ENCODE measurements at places on chromosomes 2 and 18. TPM values are rescaled to one million over a fixed set of nuclear protein-coding genes. Genes with fewer than 3 reads are reported as not detected.

RTN4 gene
- total RNA-seq = 463 TPM

SERPINB11 gene
- total RNA-seq = not detected

TGFA gene
- not detected for total RNA-seq

CD302 gene
- total RNA-seq = 27.7 TPM

DNA sequence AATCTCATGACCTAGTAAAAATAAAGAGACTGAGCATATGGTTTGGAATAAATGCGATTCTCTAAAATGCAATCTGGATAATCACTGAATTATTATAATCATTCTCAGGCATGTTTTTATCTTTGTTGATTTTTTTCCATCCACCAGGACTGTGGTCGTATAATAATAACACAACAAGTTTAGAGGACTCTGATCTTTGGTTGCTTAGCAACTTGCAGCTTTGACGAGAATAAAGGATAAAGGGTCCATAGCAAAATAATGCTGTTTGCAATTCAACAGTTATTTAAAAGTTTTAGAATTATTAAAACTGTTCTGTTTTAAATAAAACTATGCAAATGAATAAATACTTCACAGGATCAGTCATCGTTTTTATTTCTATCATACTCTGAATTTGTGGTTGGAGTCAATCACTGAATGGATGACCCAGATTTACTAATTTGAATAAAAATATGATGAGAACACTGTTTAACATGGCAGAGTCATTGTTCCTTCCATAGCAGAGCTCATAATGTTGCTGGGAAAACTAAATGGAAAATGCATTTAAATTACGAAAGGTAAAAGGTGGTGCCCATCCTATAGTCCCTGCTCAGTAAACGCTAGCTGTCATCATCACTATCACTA lies 29.3 kb downstream of the DNER start:
- DNase-seq = no peak

DNA sequence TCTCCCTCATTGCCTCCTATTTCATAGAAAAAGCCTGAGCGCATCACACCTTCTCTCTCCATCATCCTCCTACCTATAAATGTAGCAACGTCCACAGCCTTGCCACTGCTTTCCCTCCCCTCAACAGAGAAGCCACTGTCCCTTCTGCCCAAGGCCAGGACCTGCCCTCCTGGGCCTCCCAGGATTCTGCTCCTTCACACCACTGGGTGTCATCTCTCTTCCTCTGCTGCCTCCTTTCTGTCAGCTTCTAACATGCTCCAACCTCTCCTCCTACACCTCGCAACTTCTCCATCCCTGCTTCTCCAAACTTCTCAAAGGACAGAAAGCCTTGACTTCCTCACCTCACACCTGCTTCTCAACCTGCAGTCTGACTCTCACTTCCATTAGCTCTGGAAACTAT lies 21.2 kb upstream of the ME2 start:
- DNase-seq = no peak

DNA sequence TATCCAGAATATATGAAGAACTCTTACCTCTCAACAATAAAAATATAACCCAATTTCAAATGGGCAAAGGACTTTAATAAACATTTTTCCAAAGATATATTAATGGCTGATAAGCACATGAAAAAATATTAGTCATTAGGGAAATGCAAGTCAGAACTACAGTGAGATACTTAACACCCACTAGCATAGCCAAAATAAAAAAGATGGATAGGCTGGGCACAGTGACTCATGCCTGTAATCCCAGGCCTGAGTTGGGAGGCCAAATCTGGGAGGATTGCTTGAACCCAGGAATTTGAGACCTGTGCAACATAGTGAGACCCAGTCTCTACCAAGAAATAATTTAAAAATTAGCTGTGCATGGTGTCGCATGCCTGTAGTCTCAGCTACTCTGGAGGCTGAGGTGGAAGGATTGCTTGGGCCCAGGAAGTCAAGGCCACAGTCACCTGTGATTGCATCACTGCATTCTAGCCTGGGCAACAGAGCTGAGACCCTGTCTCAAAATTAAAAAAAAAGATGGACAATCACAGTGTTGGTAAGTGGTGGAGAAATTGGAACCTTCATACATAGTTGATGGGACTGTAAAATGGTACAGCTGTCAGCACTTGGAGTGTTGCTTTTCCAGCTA lies 25.1 kb downstream of the MARCHF7 start:
- no peak for DNase-seq

GRCh38 chr2:84925724-84926376 lies 20.4 kb downstream of the TMSB10 start:
- DNase-seq = peak; percentile 97

GRCh38 chr18:47081578-47081977 lies 46.2 kb upstream of the ELOA2 start:
- DNase-seq = no peak

- no peak for DNase-seq
Measured at GRCh38 chr2:127154396-127154795, 47.4 kb upstream of the BIN1 start.

DNA sequence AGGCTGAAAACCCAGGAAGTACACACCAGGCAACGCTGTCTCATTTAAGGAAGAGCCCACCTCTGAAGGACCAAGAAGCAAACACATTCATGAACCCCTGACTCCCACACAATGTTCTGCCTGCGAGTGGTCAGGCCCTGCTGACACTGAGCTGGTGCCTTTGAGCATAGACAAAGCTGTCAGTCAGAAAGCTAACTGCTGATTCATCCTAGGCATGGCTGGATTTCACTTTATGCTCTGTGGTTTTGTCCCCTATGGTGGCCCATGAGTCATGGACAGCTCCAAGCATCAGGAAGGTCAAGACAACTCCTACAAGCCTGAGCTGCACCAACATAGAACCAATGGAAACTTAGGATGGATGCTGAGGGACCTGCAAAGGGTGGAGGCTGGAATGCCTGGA lies 78.9 kb downstream of the UXS1 start:
- no peak for DNase-seq

DNA sequence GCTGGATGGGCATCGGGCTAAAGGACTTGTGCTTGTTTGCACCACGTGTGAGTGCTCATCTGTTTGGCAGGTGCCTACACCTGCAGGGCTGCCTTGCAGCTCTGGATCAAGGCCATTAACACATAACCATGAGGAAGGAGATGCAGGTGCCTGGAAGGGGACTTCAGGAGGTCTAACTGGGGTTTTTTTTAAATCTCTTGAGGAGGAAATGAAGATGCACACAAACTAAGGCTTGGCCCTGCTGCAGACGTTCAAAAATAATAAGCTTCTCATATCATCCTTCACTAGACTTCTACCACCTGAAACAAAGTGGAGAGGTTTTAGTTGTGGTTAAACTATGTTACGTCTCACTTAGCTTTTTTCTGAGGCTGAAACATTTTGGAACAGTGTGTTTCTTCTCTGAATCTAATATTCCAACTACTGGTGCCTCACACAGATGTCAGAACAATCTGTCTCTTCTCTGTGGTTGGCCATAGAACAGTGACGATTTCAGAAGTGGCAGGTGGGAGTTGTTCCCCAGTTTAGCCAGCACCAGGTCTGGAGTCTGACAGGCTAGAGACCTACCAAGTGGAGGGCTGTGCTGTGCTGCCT lies 36.5 kb downstream of the BCL2L11 start:
- DNase-seq = no peak
